ENCODE measurements at places on chromosomes 1 and 21.
A peak's percentile ranks its signal among the peaks of the same experiment; 100 is the strongest.

DNA sequence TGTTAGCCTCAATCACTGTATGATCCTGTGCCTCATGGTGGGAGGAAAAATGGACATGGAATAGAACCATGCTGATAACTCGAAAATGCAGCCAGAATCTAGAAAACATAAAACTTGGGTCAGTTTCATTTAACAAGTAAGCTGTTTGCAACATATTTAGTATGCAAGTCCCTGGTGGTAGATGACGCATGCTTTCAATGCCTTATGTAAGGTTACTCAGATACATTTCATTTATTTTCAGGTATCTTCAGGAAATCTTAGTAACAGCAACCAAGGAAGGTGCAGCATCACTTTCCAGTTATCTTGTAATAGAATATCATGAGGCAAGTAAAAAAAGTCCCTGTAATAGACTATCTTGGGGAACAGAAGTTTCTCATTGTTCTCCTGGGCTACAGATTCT lies 92.9 kb downstream of the RYR2 start:
- no peak for DNase-seq

DNA sequence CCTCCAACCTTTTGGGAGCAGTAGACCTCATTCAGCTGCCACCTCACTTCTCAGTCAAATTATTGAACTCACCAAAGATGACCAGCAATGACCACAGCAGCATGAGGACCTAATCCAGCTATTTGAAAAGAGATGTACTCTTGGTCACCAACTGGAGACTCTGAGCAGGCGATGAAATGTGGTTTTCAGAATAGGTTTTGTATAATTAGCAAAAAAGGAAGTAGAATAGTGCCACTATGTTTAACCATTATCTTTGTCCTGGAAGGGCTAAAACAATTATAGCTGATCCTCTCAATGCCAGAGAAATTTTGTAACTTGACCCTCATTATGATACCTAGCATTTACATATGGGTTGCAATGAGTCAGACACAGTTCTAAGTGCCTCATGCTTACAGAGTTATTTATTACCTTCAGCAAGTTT lies at the start of gene FCRL2:
Gene FCRL2 (minus strand): TSS at position 162 of the 421 bp plus-strand sequence. CDS start 59 bp downstream, at position 103.
- DNase-seq, result no peak

DNA sequence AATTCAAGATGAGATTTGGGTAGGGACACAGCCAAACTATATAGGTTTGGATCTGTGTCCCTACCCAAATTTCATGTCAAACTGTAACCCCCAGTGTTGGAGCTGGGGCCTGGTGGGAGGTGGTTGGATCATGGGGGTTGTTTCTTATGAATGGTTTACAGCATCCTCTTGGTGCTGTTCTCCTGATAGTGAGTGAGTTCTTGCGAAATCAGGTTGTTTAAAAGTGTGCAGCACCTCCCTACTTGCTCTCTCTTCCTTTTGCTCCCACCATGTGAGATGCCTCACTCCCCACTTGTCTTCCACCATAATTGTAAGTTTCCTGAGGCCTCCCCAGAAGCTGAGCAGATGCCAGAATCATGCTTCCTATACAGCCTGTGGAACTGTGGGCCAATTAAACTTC lies 17.3 kb downstream of the ODF2L start:
- DNase-seq, result no peak

DNA sequence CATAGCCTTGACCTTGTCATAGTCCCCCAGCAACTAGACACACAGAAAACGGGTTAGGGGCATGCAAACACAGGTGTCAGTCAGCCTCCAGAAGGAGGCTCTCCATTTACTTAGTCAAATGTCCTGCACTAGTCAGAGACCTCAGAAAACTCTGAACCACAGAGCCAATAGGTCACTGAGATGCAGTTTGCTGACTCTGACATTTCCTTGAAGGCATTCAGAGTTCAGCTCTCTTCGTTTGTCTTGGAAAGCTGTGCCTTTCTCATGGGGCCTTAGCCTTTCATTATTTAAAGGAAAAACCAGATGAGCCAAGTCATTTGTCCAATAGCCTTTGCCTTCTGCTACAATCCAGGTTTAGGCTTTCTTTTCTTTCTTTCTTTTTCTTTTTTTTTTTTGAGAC lies 3.5 kb downstream of the OLFML2B start:
- DNase-seq, result no peak

DNA sequence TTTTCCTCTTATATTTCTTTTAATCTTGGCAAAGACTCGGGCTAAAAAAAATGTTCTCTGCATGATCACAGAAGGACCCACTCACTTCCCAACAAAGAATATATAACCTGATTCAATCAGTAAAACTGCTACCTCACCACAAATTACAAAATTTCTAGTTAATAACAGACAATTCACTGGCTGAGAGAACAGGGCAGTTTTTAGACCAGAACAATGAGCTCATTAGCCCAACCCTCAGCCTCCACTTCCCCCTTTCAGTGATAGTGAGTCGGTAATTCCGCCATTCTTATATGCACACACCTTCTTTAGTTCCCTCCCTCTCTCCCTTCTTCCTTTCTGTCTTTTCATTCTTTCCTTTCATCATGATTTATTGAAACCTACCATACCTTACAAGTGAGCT lies 8.9 kb downstream of the SIPA1L2 start:
- no peak for DNase-seq

DNA sequence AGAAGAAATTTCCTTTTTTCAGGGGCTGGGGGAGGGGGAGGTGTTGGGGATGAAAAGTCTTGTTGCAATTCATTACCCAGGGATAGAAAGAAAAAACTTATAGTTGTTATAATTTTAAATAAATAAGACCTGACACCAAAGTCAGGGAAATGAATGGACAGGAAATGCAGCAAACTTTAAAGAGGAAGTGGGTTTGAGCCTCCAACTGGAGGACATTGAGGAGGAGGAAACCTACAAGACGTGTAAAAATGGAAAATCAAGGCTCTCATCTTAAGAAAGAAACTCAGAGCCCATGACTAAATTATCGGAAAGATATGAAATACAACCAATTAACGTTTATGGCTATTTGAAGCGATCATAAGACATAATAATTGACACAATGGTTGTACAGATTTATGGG lies 54.4 kb downstream of the NIBAN1 start:
- no peak for DNase-seq

- DNase-seq, result no peak
These were observed 172.7 kb downstream of the CRB1 start for GRCh38 chr1:197440715-197441114.

DNA sequence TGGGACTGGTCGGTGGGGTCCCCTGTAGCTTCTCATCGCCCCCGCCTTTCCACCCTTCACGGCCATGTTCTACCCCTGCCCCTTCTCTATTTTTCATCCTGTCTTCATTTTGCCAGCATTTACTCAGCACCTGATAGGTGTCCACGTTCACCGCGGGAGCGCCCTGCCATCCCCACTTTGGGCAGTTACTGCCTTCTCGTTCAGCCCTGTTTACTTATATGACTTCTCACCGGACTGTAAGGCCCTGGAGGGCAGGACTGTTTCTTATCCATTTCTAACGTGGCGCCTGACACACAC lies 380 bp downstream of the MFN2 start:
- no peak for DNase-seq

DNA sequence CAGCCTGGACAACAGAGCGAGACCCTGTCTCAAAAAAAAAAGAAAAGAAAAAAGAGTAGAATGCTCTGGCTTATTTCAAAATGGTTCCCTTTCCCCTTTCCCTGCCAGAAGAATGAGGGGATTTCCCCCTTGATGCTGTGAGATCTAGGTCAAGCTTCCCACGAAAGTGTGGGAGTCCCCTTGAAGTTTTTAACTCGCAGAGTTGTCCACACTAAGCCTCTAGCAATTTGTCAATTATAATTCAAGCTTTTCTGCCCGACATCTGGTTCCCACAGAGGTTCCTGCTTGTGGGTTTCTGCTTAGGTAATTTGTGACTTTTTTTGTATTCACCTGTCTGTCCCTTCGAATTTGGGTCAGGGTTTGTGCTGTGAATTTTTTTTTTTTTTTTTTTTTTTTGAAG lies 62.8 kb downstream of the ZFYVE9 start:
- DNase-seq, result no peak

- peak; percentile 49 for DNase-seq
These were observed 698 bp downstream of the MOV10 start for GRCh38 chr1:112674986-112675727.

GRCh38 chr1:155002464-155003226 lies at the start of gene ZBTB7B:
ZBTB7B (plus strand) TSS chr1:155002802; CDS start chr1:155014661, 11,859 bp downstream.
- peak; percentile 54 for DNase-seq

DNA sequence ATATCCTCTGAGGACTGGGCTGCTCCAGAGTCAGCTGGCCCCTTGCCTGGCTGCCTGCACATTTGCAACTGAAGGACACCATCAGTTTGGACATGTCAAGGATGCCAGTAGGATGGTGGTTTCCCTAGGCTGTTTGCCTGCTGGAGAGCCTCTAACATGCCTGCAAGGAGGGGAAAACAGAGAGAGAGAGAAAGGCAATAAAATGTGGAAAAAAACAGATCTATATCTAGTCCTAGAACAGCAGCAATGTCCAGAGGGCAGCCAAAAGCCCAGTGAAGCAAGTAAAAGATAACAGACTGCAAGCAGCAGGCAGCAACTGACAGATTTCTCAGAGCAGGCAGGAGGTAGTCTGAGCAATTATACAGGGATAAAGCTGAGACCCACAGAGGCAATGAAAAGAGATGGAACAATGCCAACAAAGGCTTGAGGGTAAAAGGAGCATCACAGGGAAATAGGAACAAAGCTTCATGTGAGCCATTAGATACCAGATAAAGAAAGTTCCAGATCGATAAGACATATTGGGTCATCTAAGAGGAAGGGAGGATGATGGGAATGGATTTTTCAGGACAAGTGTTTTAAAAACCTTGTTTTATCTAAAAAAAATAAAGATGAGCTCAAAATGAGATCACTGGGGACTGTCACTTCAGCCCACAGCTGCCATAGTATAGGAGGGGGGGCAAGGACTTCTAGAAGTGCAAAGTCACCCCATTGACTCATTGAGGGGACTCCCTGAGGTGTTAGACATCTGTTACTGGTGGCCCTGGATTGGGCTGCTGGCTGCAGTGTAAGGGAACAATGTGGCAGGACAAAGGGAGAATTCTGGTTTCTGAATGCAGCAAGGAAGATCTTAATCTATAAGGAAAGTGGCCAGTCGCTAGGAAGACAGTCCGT lies 38.6 kb upstream of the GADD45A start:
- peak; percentile 69 for DNase-seq

GRCh38 chr21:34939673-34940331 lies 109.3 kb downstream of the RUNX1 start:
- DNase-seq, result no peak

DNA sequence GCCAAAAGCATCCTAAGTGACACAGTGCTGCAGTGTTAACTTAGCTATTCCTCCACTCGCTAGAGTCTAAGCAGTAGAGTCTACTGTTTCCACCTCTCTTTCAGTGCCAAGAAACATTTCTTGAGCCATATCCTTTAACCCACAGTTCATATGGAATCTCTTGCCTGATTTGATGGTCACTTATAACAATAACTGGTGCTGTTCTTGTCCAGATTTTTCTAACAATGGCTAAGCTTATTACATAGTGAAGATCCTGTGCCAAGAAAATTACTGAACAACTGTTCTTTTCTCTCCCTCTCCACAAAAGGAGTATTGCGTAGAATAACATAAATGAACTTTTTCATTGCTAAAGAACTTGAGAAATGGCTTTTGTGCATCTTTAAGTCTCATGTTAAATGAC lies 121.3 kb downstream of the CDC7 start:
- no peak for DNase-seq

GRCh38 chr1:200805719-200806118 lies 67.0 kb downstream of the CAMSAP2 start:
- no peak for DNase-seq

- DNase-seq, result no peak
These were observed 1.5 kb downstream of the KRTAP21-3 start for GRCh38 chr21:30717105-30717504.

- no peak for DNase-seq
These were observed at the start of gene GJB5 for GRCh38 chr1:34754964-34755637. GJB5 (plus strand) TSS chr1:34755047; CDS start chr1:34757331, 2,284 bp downstream.

GRCh38 chr1:110262846-110263631 lies 52.9 kb downstream of the KCNC4 start:
- DNase-seq, result no peak

- DNase-seq, result no peak
These were observed 6.2 kb downstream of the AKIRIN1 start for GRCh38 chr1:38997034-38997900.

GRCh38 chr1:13775916-13776315 lies 75.9 kb downstream of the PRDM2 start:
- no peak for DNase-seq
